T-helper 17 cell (primary cell): ENCODE measurements at places on chromosomes 1 and 21. TPM values are rescaled to one million over a fixed set of nuclear protein-coding genes. Genes with fewer than 3 reads are reported as not detected.

DNA sequence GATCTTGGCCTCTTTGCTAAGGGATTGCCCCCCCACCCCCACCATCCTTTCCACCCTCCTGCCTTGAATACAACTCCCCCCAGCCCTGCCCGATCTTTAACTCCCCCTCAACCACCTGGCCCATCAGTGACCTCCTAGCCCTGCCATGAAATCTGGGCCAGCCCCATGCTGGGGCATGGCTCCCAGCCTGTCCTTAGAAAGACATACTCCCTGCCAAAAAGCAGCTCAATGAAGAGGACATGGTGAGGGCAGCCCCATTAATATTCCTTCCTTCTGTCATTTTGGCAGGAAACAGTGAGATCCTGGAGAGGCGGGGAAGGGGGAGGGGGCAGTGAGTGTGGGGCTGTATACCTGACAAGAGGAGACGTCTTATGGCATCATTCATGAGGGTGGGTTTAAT, 66.8 kb upstream of the DISP3 start:
- no peak for DNase-seq
- H3K4me3 ChIP-seq: no peak overlapping the region
- H3K27me3 ChIP-seq: peaks cover 7% of the 10 kb centered on the region
- H3K36me3 ChIP-seq: no peaks in the 10 kb centered on the region

DNA sequence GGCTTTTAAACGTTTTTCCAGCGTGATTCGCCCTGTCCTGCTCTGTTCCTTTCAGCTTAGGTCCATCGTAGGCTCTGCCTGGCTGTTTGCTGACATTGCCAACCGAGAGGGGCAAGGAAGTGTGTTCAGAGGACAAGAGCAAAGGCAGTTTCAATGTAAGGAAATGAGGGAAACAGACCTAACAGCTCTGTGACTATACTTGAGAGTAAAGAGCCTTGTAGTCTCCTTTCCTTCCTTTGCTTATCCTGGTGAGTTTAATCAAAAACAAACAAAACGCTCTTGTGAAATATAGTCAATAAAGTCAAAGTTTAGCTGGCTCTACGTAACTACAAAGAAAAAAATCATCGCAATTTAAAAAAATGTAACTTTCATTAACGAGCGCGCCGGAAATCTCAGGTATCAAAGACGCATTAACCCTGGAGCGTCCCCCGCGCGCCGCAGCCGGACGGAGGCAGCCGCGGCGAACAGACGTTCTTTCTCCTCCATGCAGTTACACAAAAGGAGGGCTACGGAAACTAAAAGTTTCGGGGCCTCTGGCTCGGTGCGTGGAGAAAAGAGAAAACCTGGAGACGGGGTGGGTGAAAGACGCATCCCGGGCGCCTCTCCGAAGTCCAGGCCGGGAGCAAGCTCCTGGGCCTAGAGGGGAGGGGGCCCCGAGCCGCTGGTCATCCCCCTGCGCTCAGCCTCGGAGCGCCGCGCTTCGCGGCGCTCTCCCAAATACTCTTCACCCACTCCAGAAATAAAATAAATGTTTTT, 617 bp upstream of the ADGRL2 start:
- no peaks in the 10 kb centered on the region for H3K36me3 ChIP-seq
- peak overlapping the region; percentile 53 for H3K4me3 ChIP-seq
- H3K4me1 ChIP-seq: no peaks in the 10 kb centered on the region

DNA sequence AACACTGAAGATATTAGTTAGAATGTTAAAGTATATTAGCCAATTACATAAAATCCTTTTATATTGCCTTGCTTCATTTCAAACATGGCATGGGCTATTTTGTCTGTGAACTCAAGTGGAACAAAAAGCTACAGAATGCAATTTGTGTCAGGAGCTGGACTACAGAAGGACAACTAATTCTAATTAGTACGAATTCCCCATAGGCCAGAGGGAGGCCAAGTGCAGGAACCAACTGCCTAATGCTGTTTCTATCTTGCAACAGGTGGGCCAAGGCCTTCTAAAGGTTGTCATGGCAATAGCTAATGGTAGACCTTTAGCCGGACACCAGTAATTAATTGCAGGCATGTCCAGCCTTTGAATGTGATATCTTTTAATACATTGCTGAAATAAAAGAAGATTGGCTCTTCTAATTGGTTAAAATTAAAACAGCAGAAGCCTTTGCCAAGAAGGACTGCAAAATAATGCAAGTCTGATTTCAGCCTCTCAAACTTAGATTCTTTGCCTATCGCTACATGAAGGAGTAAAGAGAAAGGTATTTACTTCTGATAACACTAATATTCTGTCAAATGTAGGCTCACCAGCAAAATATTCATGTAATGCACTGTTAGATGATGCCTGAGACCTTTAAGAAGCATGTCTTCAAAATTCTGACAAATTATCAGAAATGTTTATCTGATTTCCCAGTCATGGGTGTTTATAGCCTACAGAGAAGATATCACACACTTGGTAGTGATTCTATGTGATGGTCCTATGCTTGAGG, 232.1 kb downstream of the LMO4 start:
- no peaks in the 10 kb centered on the region for H3K27me3 ChIP-seq
- no peak for DNase-seq
- no peak overlapping the region for H3K27ac ChIP-seq
- no peaks in the 10 kb centered on the region for H3K4me1 ChIP-seq
- H3K4me3 ChIP-seq: no peak overlapping the region
- no peaks in the 10 kb centered on the region for H3K36me3 ChIP-seq

GRCh38 chr1:64403331-64403730, 66.6 kb upstream of the CACHD1 start:
- H3K27ac ChIP-seq: no peak overlapping the region
- no peak for DNase-seq
- H3K4me3 ChIP-seq: no peak overlapping the region
- no peaks in the 10 kb centered on the region for H3K36me3 ChIP-seq
- no peaks in the 10 kb centered on the region for H3K4me1 ChIP-seq
- H3K27me3 ChIP-seq: peaks cover 8% of the 10 kb centered on the region

GRCh38 chr21:37206496-37206895, 60.6 kb downstream of the VPS26C start:
- H3K4me3 ChIP-seq: no peak overlapping the region
- H3K27me3 ChIP-seq: no peaks in the 10 kb centered on the region
- H3K36me3 ChIP-seq: peaks cover 8% of the 10 kb centered on the region
- H3K4me1 ChIP-seq: peaks cover 8% of the 10 kb centered on the region

GRCh38 chr1:25110036-25110435, 122.3 kb downstream of the SYF2 start:
- no peak overlapping the region for H3K4me3 ChIP-seq
- H3K27ac ChIP-seq: peak overlapping the region; percentile 51
- H3K4me1 ChIP-seq: peaks cover 6% of the 10 kb centered on the region
- H3K36me3 ChIP-seq: no peaks in the 10 kb centered on the region
- H3K27me3 ChIP-seq: peaks cover 6% of the 10 kb centered on the region
- no peak for DNase-seq

GRCh38 chr1:94061513-94062443, 59.2 kb downstream of the ABCA4 start:
- peaks cover 66% of the 10 kb centered on the region for H3K27me3 ChIP-seq
- DNase-seq: no peak
- peaks cover 2% of the 10 kb centered on the region for H3K36me3 ChIP-seq

The FLG2 gene
- not detected for total RNA-seq

The KIAA0040 gene
- total RNA-seq: 29.0 TPM

The TMEM269 gene
- total RNA-seq: 0.47 TPM

The RASSF5 gene
- 177 TPM for total RNA-seq

The NCAM2 gene
- total RNA-seq: not detected

The OR2L2 gene
- total RNA-seq: 0.21 TPM
